HS-5 (cell line): ENCODE measurements at places on chromosomes 16 and 17.

DNA sequence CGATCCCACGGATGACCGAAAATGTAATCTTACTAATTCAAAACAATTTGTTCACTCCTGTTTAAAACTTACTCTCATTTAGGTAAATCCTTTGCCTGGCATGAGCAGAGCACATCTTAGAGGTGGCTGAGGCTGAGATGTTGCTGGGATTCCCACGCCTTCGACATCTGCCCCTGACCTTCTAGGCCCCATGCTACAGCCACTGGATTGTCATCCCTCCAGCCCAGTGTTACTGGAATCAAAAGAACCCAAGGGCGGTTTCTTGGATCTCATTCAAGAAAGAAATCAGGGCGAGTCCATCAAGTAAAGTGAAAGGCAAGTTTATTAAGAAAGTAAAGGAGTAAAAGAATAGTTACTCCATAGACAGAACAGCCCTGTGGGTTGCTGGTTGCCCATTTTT, 64.5 kb upstream of the SHISA6 start:
- DNase-seq, result no peak

- DNase-seq, result no peak
These were observed 537.7 kb downstream of the MAF start for GRCh38 chr16:79062821-79063220.

DNA sequence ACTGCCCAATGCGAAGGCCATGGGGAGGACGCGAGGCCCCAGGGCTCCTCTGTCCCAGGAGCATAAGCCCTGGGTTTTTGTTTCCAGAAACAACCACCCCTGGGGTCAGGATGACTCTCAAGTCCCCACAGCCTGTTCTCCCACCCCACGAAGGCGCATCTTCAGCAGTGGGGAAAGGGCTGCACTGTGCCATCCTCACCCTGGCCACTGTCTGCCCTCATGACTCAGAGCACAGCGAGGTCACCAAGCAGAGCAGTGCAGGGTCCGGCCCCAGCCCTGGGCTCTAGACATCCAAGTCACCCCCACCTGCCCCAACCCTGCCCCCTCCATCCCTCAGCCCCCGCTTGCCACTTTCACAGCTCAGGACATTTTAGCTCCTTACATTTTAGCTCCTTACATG, 22.7 kb upstream of the KSR1 start:
- DNase-seq, result no peak

DNA sequence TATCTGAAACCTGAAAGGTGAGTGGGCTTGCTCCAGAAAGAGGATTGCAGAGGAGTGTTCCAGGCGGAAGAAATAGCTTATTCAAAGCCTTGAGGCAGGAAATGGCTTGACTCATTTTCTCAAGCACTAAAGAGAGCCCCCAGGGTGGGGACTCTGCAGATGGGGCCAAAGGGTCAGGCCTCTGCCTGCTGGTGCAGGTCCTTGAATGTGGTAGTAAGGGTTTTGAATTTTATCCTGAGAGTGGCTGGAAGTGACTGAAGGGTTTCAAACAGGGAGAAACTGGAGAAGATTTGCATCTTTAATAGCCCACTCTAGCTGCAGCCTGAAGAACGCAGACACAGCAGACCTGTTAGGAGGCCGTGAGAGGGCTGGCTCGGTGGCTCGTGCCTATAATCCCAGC, 144.4 kb downstream of the CCT6B start:
- DNase-seq, result no peak

GRCh38 chr16:2450535-2450934, 9.4 kb upstream of the TEDC2 start:
- DNase-seq, result no peak

GRCh38 chr17:62616993-62617893, 10.2 kb upstream of the MRC2 start:
- no peak for DNase-seq

DNA sequence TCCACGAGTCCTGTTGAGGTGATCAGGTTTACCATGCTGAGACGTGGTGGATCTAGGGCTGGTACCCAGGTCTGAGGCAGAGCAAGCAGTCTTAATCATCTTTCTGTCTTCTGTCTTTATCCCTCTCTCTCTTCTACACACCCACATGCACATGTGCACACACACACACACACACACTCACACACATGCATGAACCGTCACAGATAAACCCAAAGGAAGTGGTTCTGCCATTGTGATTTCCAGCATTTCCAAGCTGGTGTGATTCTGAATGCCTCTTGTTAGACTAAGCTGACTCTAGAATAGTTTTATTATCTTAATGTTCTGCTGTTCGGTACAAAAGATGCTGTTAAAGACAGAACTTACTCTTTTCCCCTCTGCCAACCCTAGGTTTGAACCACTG, 411.8 kb upstream of the SALL1 start:
- DNase-seq, result no peak

- no peak for DNase-seq
These were observed 112.3 kb upstream of the CLEC3A start for GRCh38 chr16:77910021-77910420.
